ENCODE measurements at places on chromosomes 7 and 10. TPM values are rescaled to one million over a fixed set of nuclear protein-coding genes. Genes with fewer than 3 reads are reported as not detected.

Gene AHR
- total RNA-seq: 136 TPM

Gene SEMA3D
- total RNA-seq: 7.0 TPM

Gene UPF2
- 18.4 TPM for total RNA-seq

Gene UCN3
- total RNA-seq: not detected

Gene DNAH11
- 4.0 TPM for total RNA-seq

Gene VWA2
- total RNA-seq: under 0.01 TPM

Gene GRM3
- total RNA-seq: not detected

Gene CISD1
- total RNA-seq: 19.2 TPM

Gene ACBD7
- total RNA-seq: 0.85 TPM

Gene GDF2
- not detected for total RNA-seq

Gene TAS2R41
- not detected for total RNA-seq

Gene TAS2R3
- 0.38 TPM for total RNA-seq
